ENCODE measurements at places on chromosomes 16 and 17.

DNA sequence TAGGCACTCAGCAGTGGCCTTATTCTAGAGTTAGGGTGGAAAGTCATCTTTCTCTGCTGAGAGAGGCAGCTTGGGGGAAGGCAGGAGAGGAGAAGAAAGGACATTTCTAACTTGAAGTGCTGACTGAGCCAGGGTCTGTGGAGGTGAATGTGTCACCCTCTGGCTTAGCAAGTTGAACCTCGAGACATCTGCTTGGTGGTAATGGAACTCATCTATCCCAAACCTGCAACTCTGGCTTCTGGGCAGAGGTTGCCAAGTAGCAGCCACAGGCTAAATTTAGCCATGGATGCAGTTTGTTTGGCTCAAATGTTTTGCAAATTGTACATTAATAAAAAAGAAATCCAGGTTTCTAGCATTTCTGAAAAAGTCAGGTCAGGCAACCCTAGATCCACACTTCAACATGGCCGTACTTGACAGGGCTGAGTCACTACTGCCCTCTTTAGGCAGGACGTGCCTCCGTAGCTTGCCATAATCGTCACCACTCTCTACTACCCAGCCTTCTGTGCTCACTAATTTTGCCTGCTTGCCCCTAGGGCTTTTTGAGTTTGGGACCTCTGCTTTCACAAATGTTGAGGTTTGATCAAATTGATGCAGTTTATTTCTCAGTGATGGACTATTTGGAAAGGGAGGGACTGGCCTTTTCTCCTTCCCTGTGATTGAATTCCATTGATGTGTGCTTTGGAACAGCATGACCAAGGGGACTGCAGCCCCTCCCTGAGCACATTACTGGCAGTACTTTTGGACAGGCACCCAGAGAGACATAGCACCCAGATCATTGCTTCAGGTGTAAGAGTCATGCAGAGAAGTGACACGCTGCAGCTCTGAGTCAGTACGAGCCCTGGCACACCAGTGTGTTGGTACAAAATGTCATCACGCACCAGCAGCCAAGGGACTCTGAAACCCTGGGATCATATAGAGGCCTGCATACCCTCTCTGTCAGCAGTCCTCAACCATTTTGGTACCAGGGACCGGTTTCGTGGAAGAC is 5.2 kb downstream of the CDH13 start:
- DNase-seq, result no peak

DNA sequence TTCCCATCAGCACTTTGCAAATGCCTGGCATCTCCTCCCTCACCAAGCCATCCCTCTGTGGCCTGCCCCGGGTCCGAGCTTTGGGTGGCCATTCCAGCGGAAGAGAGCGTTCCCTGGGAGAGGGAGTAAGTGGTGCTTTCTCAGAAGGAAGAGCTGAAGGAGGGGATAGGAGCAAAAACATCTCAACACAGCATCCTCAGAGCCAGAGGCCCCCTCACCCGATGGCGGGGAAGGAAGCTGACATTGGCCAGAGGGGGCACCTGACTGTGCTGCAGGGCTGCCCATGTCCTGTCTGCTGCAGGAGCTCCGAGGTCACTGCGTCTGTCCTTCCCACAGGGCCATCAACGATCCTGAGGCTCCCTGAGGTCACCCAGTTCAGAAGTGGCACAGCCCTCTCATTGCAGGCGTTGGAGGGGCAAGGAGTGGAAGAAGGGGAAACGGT is 427 bp upstream of the TLCD3B start:
- no peak for DNase-seq

GRCh38 chr17:56887105-56887504 is 26.7 kb downstream of the TRIM25 start:
- no peak for DNase-seq

- no peak for DNase-seq
These were observed 3.9 kb upstream of the KRT33A start for GRCh38 chr17:41354536-41354935.

DNA sequence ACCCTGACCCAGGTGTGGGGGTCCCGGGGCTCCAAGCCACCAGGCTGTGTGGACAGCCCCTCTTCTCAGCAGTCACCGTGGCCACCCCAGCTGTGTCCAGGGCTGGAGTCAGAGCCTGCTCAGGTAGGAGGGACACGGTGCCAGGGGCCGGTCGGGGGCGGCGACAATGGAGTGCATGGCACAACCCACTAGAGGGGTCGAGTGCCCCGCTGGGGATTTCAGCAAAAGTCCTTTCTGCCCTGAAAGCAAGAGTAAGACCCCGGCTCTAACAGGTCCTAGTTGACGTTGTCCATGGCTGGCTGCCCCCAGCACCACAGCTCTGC is 11.3 kb downstream of the UTS2R start:
- DNase-seq, result no peak

- DNase-seq, result no peak
These were observed 21.7 kb downstream of the FOXN1 start for GRCh38 chr17:28527859-28528258.

GRCh38 chr17:10618202-10618635 is 38.9 kb downstream of the MYH3 start:
- DNase-seq, result peak; percentile 45

DNA sequence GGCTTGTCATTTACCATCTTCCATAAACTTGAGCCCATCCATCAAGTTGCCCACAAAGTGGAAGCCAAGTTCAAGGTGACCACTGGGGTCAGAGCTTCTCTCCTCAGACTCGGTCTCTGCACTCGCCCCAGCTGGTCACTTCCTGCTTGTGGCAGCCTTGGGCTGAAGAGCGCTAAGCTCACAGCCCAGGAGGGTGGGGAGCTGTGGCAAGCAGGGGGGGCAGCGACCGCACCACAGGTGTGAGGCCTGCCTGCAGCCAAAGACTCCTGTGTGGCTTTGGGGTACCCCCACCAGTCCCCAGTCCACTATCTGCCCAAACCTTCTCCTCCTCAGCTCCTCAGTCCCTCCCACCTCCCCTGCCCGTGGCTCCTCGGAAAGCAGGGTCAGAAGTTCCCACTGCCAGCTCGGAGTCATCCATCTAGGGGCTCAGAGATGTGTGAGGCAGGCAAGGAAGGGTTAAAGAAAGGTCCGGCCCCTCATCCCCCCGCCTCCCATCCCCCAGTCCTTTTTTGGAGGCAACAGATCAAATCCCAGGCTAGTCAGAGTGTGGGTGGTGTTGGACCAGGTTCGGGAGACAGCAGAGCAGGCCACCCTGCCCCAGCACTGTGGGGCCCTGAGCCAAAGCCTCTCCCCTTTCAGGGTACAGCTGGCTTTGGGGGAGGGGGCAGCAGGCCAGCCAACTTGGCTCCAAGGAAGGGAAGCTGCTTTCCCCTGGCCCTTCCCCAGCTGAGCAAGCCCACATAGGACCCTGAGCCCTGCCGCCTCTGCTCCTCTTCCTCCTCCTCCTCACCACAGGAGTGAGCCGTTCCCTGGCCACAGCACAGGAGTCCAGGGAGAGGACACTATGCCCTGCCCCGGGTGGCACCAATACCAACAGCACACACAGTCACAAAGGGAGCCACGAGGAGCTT is 3.2 kb downstream of the CSF3 start:
- no peak for DNase-seq

DNA sequence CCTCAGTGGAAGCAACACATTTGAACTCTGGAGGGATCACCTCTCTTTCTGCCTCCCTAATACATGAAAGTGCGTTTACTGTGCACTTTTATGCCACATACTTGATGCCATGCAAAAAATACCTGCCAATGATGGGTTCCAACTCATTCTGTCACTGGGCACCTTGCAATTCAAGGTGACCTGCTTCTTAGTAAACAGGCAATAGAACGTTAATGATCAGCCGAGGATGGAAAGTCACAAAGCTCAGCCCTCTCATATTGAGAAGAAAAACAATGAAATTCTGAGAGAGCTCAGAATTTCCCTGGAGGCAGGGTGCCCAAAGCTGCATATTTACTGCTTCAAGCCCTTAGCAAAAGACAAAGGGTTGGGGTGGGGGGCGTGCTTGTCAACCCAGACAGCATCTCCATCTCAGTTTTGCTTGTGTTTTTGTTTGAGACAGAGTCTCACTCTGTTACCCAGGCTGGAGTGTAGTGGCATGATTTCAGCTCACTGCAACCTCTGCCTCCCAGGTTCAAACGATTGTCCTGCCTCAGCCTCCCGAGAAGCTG is 23.2 kb downstream of the LITAF start:
- DNase-seq, result no peak

GRCh38 chr16:57810197-57811031 is 8.1 kb upstream of the KIFC3 start:
- peak; percentile 80 for DNase-seq

- no peak for DNase-seq
These were observed 120.9 kb upstream of the CDC42EP4 start for GRCh38 chr17:73432624-73433190.

DNA sequence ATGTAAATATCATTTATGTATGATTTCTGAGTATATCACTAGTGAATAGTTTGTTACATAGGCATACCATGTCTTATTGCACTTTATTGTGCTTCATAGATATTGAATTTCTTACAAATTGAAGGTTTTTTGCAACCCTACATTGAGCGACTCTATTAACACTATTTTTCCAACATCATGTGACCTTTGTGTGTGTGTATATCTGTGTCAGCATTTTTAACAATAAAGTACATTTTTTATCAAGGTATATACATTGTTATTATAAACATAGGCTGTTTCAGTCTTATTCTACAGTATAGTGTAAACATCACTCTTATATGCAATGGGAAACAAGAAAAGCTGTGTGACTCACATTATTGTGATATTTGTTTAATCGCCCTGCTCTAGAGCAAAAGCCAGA is 1944.9 kb downstream of the TP53TG3F start:
- no peak for DNase-seq

DNA sequence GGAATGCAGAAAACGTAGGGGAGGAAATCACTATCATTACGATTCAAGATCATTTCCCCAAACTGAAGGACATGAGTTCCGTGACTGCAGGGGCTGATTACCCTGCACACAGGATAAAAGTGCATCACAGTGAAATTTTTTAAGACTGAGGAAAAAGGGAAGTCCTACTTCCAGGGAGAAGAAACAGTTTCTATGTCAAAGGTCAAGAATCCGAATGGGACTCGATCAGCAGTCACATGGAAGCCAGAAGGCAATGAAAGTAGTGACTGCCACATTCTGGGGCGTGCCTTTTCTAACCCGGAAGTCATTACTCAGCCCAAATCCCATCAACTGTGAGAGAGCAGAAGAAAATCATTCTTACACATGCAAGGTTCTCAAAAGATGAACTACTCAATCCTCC is 12.1 kb downstream of the ZZEF1 start:
- no peak for DNase-seq

- DNase-seq, result no peak
These were observed 1.0 kb downstream of the MYLK3 start for GRCh38 chr16:46746821-46747776.

DNA sequence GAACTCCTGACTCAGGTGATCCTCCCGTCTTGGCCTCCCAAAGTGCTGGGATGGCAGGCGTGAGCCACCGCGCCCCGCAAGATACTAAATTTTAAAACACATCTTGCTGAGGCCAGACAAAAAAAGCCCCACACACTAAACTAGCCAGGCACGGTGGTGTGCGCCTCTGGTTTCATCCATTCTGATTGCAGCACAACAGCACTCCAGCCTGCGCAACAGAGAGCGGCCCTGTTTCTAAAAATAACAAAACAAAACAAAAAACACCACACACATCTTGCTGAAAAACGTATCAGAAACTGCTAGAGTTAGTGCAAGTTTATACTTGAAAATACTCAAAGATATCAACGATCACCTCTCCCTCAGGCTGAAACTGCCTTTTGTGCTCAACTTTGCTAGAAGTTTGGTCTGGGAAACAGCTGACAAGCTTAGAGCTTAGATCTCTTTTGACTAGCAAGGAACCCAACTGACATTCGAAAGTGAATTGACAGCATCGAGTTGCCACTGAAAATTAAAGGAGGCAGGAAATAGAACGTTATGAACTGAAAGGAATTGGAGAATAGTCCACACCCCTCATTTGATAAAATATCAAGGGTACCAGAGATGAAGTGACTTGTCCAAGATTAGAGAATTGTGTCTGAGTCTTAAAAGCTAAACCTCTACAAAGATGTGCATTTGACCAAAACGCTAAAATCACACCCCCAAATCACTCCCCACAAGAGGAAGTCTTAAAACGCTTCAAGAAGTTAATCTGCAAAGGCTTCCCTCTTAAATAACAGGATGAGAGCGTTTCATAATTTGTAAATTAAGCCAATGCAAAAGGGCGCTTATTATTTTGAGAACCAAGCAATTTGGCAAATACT is 908 bp downstream of the COG4 start:
- no peak for DNase-seq

DNA sequence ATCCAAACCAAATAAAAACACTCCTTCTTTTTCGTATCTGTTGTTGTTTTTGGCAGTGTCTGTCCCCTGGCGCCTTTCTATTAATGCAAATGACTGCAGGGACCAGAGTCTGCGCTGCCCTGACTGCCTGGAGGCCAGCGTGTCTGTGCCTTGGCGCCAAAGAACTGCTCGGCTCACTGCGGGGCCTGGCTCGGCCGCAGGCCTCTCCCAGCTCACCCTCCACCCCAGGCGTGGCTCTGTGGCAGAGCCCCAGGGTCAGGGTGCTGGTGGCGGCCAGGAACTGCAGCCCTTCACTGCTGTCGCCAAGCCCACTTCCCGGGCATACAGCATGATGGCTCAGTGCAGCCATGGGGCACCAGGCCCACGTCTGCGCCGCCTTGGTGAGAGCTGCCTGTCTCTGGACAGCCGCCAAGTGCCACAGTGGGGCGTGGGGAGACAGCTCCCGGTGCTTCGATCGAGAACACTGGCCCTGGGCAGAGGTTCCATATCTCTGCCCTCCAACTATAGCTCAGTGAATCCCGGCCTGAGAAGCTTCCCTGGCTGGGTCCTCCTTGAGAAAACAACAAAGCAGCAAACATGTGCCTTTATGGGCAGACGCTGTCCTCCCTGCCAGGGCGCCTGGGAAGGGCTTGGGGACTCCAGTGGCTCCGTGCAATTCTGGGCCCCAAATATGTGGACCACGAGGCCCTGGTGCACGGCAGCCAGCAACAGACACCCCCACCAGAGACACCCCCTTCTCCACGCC is 11.1 kb downstream of the CANT1 start:
- no peak for DNase-seq

GRCh38 chr17:64497565-64498035 is 746 bp upstream of the POLG2 start:
- DNase-seq, result no peak

- DNase-seq, result no peak
These were observed 45.5 kb downstream of the PKD1L3 start for GRCh38 chr16:71954699-71955195.

DNA sequence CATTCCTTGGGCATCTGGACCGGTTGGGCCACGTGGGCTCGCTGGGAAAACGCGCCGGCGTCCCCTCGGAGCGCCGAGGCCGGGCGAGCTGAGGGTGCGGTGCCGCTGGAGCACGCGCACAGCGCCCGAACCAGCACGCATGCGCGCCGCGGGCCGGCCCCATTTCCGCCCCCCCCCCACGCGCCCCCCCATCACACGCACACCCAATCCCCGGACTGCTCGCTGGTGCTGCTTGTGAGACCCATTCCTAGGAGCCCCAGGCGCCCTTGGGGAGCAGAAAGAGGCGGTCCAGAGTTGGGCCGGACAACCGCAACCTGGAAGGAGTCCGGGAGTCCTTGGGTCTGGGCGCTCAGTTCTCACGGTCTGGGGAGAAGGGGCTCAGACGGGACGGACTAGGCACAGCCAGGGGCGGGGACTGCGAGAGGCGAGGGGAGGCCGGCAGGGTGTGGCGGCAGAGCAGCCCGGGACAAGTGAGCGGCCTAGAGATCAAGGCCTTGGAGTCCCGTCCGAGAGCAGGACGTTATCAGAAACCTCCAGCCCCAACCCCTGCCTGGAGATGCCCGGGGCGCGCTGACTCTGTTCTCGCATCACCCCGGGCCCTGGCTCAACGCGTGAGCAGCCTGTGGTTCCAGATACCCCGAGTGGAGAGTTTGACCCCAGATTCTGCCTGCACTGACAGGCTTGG is 6.0 kb upstream of the CBX8 start:
- DNase-seq, result no peak
